Spleen (tissue), 13 donors: ENCODE measurements at places on chromosomes 1 and 21. TPM values are rescaled to one million over a fixed set of nuclear protein-coding genes. Genes with fewer than 3 reads are reported as not detected.

SERBP1 gene
- total RNA-seq: 119 TPM

DNA sequence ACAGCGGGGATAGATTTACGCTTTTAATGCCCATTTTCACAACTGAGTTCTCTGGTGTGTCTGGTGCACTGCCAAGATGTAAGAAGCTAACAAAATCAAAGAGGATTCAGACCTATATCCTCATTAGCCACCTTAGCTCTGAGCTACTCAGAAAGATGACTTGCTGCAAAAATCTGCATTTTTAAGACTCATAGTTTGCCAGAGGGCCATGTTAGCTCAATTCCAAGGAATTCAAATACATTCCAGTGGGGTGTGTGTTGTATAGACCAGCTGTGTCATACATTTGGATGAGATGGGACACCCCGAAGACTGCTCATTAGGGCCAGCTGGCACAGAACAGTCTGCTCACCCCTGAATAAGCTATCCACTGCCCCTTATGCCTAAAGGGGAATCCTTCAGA is 8.9 kb downstream of the DENND2D start:
- DNase-seq: no peak

- DNase-seq: peak; percentile 49
Measured at GRCh38 chr1:28147264-28148094, 29.0 kb downstream of the PTAFR start.

PADI2 gene
- total RNA-seq: 28.3 TPM

DNA sequence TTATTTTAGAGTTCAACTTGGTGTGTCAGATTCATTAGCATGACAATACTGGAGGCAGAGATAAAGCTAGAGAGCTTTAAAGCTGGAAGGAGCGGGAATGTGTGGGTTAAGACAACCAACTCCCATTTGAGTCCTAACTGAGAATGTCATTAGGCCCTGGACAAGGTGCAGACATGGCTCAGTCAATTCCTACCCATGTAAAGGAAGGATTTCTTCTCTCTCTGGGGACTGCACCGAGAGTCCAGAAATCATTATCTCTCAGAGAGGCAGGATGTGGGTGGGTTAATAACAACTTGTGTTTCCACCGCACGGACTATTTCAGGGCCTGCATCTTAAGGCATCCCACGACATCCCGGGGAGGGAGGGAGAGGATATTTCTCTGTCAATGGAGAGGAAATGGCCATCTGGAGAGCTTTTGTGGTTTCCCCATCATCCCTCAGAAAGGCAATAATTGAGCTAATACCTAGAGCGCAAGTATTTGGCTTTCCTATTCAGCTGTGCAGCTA is 46.7 kb upstream of the SARS1 start:
- no peak for DNase-seq

KCNT2 gene
- 1.0 TPM for total RNA-seq
